Activated gamma-delta T cell treated with Interleukin-2 at 50 U/mL for 16 hours (primary cell): ENCODE measurements at places on chromosomes 7 and 10.

- DNase-seq: no peak
Measured at GRCh38 chr7:54331311-54331710, 210.9 kb upstream of the VSTM2A start.

DNA sequence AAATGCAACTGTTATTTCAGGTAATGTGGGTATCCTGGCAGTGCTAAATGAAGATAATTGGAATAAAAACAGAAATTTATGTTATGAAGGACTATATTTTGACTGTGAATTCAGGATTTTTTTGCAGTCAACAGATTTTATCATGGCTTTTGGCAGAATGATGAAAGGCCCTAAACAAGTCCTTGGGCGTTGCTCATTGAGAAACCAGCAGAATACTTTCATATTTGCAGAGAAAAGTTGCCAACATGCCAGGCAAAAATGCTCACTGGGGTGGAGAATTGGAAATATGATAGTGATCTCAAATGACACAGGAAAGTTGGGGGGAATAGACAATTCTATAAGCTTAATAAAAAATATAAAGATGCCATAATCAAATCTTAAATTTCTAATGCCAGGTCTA, 121.1 kb downstream of the GPR85 start:
- DNase-seq: no peak

GRCh38 chr7:123401295-123401694, 133.1 kb downstream of the IQUB start:
- no peak for DNase-seq

DNA sequence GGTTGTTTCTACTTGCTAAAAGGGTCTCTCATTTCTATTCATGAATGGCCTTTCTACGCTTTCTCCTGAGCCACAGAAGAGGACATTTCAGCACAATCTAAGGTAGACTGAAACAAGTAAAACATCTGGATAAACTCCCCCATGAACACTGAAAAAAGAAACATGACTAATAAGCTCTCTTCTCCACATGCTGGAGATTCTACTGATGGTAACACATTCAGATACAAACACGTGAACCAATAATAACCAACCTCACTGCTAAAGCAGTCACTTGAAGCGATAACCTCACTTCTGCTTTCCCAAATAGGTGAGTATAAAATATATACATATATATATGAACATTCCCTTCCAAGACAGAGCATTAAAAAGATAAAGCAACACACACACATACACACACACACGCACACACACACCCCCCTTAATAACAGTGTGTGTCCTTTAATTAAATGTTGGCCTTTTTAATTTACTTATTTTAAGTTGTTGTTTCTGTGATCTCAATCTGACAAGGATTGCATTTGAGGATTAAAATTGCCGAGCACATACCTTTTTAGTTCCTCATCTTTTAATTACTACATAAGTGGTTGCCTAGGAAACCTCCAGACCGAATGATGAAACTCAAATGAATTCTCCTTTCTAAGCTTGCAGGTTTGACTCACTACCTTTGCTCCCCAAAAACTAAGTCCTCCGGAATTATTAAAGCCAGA, 292.4 kb upstream of the KLF14 start:
- no peak for DNase-seq

- DNase-seq: no peak
Measured at GRCh38 chr7:26170663-26171062, 18.7 kb downstream of the NFE2L3 start.

DNA sequence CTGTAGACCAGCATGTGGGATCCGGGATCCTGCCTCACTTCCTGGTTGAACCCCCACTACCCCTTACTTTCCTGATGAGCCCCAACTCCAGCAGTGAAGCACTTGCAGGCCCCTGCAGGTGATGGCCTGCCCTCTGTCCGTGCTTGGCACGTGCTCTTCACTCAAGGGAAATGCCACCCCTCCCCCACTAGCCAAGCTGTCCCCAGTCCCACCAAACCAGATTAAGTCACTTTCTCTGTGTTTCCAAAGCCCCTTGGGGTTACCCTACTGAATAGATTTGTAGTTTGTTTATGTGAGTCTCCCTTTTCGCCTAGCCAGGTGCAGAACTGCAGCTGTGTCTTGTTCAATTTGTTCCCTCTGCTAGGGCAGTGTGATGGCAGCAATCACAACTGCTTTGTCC, 121.7 kb downstream of the WDFY4 start:
- no peak for DNase-seq

- DNase-seq: no peak
Measured at GRCh38 chr7:34740840-34741239, 82.8 kb downstream of the NPSR1 start.

DNA sequence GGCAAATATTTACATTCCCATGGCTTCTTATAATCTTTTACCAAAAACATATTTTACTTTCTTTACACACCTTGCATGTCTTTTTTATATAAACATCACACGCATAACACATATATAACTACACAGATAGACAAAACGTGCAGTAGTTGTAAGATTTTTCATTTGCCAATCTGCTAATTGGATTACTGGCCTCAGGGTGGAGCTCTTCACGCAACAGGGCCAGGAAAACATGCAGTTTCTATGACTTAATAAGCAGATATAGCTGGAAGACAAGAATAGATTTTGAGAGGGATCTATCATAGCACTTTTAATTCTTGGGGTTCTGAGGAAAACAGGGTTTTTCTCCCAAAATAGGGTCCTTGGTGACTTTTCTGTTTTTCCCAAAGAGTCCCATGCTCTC, 12.7 kb downstream of the ACADSB start:
- DNase-seq: no peak
